Mucosa of descending colon (tissue), 3 donors: ENCODE measurements at places on chromosomes 3 and 15.
A peak's percentile ranks its signal among the peaks of the same experiment; 100 is the strongest.

- DNase-seq: no peak
These were observed 137.7 kb upstream of the TMEM108 start for GRCh38 chr3:132900481-132900880.

DNA sequence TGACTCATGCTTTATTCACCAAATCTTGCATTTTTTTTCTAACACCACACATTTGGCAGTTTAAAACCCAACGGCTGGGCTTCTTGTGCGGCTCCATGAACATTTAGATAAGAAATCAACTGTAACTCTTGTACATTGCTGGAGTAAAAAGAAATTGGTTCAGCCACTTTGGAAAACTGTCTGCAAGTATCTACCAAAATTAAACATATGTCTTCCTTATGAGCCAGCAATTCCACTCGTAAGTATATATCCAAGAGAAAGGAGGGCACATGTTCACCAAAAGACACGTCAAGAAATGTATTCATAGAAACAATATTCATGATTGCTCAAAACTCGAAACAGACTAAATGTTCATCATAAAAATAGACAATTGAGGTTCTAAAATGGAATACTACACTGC is 291.9 kb upstream of the POU1F1 start:
- no peak for DNase-seq

DNA sequence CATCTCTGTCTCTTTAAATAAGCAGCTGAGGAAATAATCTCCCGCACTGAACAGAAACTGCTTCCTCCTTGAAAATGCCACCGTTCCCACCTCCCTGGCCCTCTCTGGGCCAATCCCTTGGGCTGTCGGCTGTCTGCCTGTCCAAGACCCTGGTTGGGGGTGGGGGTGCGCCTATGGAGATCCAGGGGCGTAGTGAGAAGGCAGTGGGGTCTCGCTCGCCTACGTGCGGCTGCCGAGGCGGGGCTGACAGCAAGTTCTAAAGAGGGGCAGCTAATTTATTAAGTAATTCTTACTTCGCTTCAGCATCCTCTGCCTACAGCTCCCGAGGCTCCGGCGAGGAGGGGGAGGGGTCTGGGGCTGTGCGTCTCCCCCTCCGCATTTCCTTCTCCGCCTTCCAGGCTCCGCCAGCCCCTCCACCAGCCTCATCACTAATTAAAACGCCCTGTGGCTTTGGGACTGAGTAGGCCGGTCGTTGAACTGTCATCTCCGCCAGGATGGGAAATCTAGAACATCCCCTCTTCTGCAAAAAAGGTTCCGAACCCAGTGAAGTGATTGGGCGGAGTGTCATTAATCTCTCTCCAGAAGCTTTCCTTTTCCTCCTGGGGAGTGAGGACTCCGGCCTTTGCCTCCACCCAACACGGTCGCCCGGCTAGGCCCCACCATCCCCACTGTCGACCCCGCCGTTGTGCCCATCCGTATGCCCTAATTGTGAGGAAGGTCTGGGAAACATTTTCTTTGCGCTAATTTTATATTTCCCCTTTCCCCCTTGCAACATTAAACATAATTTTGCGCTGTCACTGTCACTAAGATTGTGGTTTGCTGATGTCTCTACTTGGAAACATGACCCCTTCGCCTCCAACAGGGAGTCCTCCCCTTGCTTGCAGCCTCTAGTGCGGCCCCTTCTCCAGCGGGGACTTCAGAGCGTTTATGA is 16.9 kb downstream of the NR2F2 start:
- no peak for DNase-seq

DNA sequence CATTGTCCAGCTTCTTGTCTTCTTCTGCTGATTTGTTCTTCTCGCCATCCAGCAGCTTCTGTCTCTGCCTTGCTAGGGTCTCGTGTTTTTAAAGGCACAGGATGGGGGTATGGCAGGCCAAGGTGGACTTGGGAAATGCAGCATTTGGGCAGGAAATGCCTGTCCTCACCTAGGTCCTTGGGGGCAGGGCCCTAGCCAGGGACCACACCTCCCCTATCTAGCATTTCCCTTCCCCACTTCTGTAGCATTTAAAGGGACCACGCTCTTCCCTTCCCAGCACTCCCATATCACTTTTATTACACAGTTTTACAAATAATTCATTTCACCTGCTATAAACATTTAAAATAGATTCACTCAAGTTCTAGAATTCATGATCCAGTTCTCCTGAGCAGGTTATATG is 315.4 kb upstream of the LMCD1 start:
- no peak for DNase-seq

GRCh38 chr3:59251869-59252268 is 202.0 kb upstream of the CFAP20DC start:
- no peak for DNase-seq

- DNase-seq: no peak
These were observed 80.8 kb upstream of the PEX5L start for GRCh38 chr3:180117381-180118163.

GRCh38 chr3:50203113-50203808 is 1.8 kb upstream of the SLC38A3 start:
- DNase-seq: no peak

DNA sequence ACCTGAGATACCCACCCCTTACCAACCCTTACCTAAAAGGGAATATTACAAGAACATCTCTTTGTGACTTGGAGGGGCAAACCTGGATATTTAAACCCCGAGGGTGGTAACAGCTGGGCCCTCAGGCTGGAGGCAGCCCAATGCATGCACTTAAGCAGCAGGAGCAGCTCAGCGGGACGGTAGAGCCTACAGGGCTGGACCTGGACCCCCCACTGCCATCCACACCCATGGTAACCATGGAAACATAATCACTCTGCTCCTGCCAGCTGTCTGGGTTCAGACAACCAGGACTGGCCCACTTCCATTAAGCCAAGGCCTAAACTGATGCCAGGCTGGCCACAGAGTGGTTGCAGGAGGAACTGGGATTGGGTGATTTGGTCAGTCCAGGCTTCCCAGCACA is 52.8 kb downstream of the ETFA start:
- DNase-seq: no peak

DNA sequence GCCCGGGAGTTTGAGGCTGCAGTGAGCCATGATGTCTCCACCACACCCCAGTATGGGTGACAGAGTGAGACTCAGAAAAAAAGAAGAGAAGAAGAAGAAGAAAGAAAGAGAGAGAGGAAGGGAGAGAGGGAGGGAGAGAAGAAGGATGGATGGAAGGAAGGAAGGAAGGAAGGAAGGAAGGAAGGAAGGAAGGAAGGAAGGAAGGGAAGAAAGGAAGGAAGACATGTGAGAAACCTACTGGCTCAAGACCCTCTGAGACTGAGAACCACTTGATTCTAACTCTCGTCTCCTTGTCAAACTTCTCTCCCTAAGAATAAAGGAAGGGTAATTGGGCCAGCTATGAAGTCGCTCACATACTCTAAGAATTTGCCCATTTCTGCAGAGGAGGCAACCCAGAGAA is 148.1 kb upstream of the UBE2E1 start:
- no peak for DNase-seq

- DNase-seq: peak; percentile 45
These were observed 141.5 kb downstream of the GADL1 start for GRCh38 chr3:30752970-30753369.

- no peak for DNase-seq
These were observed 675.1 kb downstream of the SQOR start for GRCh38 chr15:46309914-46310313.

DNA sequence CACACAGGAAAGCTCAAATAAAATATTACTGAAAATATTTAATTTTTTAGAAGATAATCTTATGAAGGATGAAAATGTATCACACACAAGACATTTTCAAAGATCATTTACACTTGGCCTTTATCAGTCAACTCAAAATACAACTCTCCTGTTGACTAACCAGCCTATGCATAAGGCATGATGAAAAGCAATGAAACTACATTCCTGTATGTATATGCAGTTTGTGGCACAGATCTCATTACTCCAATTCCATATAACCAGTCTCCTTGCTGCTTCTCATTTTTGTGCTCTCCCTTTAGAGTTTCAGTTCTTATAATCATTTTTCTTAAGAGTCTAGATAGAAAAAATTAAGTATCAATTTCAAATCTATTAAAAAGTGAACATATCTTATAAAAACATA is 25.8 kb downstream of the AQR start:
- no peak for DNase-seq

DNA sequence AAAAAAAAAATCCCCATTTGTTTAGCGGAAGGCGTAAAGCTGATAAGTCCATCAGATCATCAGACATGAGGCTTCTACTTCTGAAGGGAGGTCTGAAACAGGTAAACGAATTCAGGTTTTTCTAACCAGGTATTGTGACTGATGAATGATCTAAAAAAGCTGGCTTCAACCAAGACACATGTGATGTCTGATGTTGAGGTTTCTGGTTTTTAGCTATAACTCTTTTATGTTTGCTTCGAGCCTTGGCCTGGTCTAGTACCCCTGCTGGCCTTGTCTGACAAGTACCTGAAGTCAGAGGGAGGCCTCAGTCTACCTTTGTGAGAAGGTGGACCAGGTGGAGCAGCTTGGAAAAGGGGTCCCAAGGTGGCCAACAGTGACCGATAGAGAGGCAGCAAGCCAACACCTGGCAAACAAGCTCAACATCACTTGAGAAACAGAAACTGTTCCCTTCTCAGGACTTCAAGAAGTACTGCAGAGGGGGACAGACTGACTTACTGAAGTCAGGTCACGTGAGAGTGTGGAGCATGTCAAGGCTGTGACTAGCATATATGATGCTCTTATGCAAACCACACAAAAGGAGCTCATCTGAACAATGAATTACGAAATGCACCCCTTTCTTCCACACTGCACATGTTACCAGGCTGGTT is 33.0 kb upstream of the CA12 start:
- no peak for DNase-seq

- no peak for DNase-seq
These were observed 3.2 kb downstream of the MGLL start for GRCh38 chr3:127819086-127819485.

DNA sequence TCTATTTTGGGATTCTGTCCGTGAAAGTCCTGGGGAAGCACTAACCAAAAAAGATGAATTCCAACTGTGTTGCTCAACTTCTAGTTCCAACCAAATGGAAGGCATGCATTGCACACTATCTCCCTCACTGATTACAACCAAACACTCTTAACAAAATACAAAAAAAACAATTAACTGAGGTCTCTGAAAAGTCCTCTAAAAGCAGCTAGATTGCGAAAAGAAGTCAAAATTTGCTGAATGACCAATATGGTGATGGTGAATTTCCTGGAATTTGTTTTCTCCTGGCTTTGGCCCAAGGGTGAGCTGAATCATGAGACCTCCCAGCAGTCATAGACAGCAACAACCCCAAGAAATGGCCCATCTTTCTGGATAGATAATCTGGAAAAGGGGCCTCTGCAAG is 28.3 kb downstream of the CYP19A1 start:
- no peak for DNase-seq

DNA sequence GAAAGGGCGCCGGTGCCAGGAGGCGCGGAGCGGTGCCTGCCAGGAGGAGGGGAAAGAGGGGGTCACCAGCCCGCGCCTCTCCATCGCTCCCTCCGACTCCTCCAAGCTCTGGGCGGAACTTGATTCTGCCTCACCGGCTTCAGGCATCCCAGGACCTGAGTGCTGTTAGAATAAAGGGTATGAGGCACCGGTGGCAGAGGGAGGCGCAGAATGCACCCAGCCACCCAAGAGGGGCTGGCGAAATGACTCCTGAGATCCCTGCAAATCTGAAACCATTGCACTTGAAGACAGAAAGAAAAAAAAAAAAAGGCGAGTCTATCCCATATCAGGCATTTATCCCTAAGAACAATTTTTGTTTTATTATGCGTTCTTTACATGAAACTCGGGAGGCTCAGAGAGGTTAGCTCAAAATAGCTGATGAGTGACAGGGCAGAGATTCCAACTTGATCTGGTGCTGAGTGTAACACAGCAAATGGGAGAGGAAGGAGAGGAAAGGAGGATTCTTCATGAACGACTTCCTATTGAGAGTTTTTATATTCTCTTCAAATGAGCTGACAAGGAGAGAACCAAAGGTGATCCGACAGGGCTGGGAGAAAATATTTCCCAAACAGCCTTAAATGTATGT is 157.0 kb upstream of the FRMD4B start:
- peak; percentile 43 for DNase-seq

- peak; percentile 79 for DNase-seq
These were observed 1.9 kb downstream of the TNIK start for GRCh38 chr3:171458071-171458863.

- no peak for DNase-seq
These were observed 276.6 kb upstream of the LRTM1 start for GRCh38 chr3:55204417-55204816.

DNA sequence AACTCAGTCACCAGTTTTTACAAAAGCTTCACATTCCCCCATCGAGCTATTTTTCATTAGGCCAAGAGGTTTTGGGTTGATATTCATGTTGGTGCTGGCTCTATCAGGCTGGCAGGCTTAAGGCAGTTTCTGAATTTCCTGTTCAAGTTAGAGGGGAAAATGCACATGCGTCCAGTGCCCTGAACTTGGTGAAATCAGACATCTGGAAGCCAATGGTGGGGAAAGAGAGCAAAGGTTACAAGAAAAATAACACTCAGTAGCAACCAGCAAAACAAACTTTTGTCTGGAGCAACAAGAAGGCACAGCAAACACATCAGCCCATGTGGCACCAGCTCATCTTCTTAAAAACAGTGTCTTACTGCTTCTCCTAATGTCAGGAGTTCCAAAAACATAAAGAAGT is 155.6 kb upstream of the TSC22D2 start:
- DNase-seq: no peak

GRCh38 chr15:65132878-65133547 is 595 bp downstream of the PDCD7 start:
- DNase-seq: peak; percentile 58

DNA sequence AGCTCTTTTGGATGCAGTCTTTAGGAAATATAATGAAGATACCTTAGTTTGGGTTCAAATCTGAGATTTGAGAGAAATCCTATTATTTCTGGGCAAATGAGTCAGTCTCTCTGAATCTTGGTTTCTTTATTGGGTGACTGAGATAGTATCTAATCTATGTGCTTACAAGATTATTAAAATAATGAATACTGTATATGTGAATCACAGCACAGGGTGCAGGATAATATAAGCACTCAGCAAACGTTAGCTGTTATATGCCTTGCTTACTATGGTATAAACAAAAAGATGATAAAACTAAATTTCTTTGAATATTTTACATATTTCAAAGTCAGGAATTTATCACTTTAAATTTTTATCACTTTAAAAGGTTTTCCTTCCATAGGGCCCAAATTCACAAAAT is 29.6 kb downstream of the FGF7 start:
- DNase-seq: no peak

- no peak for DNase-seq
These were observed 5.2 kb downstream of the DNAJC13 start for GRCh38 chr3:132422531-132422930.

- no peak for DNase-seq
These were observed 156.2 kb downstream of the NUP210 start for GRCh38 chr3:13263770-13264467.

GRCh38 chr3:24595796-24596195 is 101.1 kb upstream of the THRB start:
- DNase-seq: no peak

GRCh38 chr15:88954431-88955277 is 41.5 kb upstream of the MFGE8 start:
- no peak for DNase-seq
